ENCODE measurements at places on chromosomes 16 and 17.

DNA sequence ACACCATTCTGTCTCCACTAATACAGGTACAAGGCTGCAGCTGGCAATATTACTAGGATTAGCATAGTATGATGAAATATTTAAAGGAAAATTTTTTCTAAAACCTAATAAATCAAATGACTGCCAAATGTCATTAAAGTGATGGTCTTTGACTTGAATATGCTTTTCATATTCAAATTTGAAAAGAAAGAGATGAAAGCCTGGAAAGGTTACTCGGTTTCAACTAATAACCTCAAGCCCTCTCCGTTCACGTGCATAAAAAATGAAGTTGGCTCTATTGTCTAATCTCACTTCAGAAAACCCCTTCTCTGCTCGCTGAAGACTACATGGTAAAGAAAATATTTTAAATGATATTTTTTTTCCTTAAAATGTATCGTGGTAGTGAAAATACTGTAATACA, 83.2 kb downstream of the RPGRIP1L start:
- DNase-seq = no peak

DNA sequence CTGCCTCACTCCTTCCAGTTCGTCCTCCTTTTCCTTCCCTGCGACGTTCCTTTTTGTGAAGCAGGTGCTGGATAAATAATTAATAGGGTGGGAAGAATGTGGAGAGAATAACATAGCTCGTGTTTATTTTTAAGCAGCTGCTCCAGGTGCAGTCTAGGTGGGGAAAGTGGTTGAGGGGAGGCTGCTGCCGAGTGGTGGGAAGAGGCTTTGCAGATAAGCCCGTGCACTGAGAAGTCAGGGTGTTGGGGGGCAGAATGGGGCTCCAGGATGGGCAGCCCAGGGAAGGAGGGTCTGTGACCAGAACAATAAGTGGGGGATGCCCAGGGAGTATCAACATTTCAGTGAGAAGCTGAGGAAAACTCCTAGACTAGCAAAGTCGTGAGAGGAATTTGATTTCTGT, 300.5 kb downstream of the CPPED1 start:
- no peak for DNase-seq

GRCh38 chr16:65041667-65042066, 80.2 kb downstream of the CDH11 start:
- no peak for DNase-seq

- DNase-seq = no peak
Observed at GRCh38 chr16:81394416-81394815, 50.2 kb upstream of the CMIP start.

DNA sequence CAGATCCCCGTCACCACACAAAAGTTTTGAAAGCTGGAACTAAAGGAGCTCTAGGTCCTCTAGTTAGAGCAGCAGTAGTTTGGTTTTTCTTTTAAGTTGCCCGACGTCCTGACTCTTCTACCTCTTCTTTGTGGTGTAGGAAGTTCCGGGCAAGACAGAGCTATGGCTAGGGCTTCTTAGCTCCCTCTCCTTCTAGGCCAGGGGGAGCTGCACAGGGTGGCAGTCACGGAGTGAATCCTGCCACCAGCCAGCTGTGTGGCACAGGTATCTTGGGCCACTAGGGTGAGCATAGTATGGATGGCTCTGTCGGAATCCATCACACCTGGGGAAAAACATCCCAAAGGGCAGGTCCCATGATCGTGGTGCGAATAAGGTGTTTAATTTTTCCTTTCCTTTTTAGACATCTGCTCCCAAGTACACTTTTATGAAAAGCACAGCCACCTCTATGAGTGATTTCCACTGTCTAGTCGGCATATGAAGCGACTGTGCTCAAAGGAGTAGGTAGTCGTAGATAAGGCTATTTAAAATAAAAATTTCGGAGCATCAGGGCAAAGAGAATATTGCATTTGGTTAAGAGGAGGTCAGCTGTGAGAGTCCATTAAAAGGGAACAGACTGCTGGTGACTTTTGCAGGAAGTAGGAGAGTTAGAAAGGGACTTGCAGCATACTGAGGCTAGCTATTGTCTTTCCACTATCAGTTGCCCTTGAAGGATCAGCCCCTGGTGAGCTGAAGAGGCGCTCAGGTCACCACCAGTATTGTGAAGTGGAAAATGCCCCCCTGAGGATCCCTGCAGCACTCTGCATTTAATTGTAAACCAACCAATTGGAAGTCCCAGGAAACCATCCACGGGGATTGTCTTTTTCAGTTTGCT, 2.1 kb downstream of the PRKCA start:
- DNase-seq = no peak

DNA sequence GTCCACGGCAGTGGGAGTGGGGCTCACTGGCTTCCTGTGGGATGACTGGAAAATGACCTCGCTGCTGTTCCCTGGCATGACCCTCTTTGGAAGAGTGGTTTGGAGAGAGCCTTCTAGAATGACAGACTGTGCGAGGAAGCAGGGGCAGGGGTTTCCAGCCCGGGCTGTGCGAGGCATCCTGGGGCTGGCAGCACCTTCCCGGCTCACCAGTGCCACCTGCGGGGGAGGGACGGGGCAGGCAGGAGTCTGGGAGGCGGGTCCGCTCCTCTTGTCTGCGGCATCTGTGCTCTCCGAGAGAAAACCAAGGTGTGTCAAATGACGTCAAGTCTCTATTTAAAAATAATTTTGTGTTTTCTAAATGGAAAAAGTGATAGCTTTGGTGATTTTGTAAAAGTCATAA, 7.8 kb upstream of the RNF213 start:
- DNase-seq = no peak

DNA sequence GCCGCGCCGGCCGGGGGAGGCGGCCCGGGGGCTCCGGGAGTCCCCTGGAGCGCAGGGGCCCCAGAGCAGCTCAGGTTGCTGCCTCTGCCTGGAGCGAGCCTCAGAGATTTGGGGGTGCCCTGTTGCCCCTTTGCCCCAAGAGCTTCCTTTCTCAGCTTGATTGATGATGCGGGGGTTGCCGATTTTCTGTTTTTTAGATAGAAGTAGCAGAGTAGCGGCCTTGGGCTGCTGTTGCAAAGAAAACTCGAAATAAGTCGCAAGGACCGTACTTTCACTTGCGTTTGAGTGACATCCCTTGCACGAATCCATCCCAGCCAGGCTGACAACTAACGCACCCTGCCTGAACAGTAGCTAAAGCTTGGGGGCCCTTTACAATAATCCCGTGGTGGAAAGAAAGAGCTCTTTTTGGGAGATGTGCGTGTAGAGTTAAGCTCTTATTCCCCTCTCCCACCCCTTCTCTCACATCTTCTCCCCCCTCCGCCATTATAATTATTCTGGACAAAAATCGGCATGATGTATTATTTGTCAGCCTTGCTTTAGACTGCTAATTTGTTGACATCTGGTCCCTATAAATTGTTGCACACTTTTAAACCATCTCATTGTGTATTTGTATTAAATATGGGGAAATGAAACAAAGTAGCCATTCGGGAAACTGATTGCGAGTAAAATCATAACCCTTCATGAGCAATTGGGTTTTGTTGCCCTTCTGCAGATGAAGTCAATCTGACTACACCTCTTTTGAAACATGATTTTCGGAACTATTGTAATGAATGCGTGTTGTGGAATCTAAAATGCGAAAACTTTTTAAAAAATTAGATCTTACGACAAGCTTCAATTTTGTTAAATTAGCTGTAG, 873 bp downstream of the USP10 start:
- DNase-seq = peak; percentile 5

GRCh38 chr17:55576996-55577586, 65.8 kb upstream of the SMIM36 start:
- no peak for DNase-seq

DNA sequence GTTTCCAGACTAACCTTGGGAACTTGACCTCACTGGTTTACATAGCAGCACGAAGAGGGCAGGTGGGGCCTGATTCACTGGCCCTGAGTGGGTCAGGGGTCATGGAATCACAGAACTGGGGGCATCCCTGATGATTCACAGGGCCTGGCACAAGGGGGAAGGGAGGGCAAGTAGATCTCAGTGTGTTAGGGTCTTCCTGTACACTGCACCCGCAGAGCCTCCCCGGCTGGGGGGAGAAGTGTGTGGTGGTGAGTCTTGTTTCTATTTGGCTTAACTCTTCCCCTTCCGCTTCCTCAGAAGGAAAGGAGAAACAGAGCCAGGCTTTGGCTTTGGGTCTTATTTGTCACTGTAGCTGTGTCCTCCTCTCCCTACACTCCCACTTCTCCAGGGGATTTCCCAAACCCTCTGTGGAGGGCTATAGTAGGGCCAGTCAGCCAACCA, 3.7 kb downstream of the STARD3 start:
- no peak for DNase-seq

DNA sequence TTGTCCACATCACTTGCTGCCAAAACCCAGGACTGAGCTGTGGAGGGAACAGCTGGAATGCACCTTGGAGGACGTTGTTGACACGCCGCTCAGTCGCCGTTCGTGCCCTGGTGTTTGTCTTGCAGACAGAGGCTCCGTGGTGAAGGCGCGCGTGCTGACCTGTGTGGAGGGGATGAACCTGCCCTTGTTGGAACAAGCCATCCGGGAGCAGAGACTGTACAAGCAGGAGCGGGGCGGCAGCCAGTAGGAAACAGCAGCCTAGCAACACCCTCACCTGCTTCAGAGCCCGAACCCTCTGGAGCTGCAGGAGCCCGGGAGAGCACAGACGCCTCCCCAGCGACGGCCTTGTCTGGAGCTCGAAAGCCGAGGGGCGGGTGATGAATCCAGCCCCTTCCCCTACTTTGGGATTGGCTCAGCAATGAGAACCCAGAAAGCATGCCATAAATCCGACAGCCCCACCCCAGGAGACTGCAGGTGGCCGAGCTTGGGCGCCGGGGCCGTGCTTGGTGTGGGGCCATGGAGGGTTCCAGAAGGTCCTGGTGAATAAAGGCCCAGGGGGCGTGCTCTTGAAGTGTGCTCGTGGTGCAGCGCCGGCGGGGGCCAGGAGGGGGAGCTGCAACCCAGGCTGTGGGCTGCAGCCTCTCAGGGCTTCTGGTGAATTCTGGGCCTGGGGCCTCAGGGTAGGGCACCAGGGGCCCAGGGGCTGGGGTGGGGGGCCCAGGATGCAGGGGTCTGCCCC, 470 bp upstream of the CDK3 start:
- DNase-seq = no peak

DNA sequence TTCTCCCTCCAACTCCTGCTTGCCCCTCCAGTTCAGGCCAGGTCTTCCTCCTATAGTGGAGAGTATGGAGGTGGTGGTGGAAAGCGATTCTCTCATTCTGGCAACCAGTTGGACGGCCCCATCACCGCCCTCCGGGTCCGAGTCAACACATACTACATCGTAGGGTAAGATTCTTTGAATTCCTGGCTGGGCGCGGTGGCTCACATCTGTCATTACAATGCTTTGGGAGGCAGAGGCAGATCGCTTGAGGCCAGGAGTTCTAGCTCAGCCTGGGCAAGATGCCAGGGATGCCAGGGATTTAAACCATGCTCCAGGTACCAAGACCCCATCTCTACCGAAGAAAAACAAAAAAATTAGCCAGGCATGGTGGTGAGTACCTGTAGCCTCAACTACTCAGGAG, 1.4 kb downstream of the ZG16 start:
- no peak for DNase-seq

GRCh38 chr16:991773-992172, 10.2 kb downstream of the SOX8 start:
- no peak for DNase-seq

GRCh38 chr16:21300309-21301167, 22.4 kb upstream of the CRYM start:
- peak; percentile 94 for DNase-seq

DNA sequence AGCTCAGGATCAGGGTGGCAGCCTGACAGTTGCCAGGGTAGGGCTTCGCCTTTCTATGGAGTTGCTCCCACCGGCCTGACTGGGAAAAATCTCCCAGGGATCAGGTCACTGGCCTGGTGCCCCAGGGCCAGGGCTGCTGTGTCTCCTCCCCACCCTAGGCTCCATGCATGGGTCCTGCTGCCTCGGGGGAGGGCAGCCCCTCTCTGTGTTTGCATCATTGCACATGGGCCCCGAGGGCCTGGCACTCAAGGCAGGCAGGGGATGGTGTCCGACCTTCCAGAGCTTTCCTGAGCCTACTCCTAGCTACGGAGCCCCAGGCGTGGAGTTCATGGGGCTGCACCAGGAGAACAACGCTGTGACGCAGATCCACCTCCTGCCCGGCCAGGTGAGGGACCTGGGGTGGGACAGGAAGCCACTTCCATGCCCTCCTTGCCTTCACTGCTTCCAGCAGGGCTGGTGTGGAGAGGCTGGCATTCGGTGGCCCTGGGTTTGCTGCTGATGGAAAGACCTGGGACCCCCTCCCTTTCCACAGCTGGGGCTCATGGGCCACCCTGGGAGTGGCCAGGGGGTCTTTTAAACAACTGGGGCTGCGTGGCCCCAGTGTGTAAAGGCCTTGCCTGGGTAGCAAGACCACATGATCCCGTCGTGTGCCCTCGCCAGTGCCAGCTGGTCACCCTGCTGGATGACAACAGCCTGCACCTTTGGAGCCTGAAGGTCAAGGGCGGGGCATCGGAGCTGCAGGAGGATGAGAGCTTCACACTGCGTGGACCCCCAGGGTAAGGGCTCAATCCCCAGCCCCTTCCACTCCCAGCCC, 29.5 kb upstream of the MYO15B start:
- DNase-seq = no peak

DNA sequence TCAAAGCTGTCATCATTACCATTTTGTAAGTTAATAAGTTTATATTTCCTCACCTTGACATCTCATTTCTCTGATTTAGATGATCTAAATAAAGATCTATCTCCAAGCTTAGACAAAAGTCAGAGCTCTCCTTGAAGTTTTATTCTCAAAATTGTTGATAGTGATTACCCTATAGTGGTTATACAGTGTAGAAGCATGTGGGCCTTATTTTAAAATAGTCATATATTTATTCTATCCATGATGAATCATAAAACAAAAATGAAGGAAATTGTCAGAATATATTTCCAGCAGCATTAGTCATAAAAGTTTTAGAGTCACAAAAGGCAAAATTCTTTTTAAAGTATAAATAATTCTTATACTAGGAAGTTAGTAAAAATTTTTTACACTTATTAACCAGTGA, 49.0 kb downstream of the RHOT1 start:
- no peak for DNase-seq

DNA sequence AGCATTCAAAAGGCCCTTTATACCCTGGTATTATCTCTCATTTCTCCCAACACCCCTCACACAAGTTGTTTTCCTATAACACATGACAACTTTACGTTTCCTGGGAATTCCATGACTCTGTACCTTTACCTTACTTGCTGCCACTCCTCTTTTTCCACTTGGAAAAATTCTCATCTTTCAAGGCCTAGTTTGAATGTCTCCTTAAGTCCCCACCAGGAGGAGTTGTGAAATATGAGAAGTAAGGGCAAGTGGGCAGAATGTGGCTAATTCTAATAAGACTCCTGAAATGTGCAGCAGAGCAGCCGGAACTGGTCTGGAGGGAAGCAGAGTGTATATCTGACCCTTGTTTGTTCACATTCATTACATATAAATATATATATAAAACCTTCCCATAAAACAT, 39.7 kb downstream of the BRCA1 start:
- no peak for DNase-seq

DNA sequence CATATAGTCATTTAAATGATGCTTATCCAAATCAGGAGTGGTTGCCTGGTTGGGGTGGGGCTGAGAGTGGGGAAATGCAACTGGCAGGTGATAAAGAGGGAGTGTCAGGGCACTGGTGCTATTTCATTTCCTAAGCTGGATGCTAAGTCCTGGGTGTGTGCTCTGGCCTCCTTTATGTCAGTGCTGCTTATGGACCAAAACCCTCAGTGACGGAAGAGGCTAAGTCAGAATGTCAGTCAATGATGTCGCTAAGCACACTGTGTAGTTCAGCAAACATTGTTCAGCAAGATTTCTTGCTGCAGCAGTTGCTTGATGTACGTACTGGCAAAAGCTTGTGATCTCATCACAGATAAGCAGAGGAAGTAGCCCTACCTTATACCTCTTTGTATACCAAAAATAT, 16.4 kb upstream of the FLCN start:
- no peak for DNase-seq

All from occipital lobe (tissue), 3 donors.